ENCODE measurements at places on chromosomes 12 and 14.
A peak's percentile ranks its signal among the peaks of the same experiment; 100 is the strongest.

DNA sequence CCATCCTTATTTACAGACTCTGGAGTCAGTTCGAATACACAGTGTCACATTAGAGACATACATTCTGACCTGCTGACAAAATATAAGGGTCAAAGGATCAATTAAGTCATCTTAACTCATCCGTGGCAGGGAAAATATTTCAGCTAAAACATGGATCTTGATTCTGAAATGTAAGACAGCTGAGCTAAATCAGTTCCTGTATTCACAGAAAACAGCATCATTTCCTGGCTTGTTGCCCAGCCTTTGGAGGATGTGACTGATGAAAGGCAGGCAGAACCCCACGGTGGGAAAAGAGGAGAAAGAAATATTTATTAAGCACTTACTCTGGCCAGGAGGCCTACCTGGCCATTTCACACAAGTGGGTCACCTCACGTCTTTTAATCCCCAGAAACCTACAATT, 101.9 kb downstream of the GAS2L3 start:
- DNase-seq = no peak

GRCh38 chr14:82641050-82641540, 1107.4 kb upstream of the SEL1L start:
- DNase-seq = no peak

- no peak for DNase-seq
Measured at GRCh38 chr12:50572287-50572686, 67.5 kb downstream of the DIP2B start.

DNA sequence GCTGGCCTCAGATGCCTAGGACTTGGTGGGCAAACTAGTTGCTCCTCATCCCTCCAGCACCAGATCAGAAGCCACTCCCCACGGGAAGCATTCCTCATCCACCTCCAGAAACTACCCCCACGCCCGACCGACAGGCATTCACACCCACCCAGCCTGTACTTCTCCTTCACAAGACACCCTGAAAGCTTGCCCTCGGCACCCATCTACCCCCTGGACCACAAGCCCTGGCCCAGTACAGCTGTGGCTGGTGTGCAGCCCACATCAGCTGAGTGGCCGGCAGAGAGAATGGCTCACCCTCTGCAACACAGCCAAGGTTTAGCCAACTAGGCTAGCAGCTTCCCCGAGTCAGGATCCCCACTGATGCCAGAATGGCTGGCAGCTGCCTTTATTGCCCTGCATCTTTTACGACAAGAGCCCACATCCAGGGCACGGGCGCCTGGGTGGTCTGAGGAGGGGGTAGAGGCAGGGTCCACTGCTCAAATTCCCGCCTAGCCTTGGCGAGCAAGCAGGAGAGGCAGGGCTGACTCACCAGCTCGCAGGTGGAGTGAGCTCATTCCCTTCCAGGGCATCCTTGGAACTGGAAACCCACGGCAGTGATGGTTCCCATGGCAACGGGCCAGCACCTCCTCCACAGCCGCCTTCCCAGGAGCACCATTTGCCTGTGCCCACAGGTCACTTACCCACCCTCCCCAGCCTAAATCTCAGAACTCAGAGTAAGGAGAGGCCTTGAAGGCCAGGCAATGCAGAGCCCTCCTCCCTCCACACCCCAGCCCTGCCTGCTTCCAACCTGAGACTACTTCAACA, 17.1 kb downstream of the ACTN1 start:
- DNase-seq = no peak

- DNase-seq = no peak
Measured at GRCh38 chr14:72558721-72559120, 335.2 kb downstream of the DPF3 start.

DNA sequence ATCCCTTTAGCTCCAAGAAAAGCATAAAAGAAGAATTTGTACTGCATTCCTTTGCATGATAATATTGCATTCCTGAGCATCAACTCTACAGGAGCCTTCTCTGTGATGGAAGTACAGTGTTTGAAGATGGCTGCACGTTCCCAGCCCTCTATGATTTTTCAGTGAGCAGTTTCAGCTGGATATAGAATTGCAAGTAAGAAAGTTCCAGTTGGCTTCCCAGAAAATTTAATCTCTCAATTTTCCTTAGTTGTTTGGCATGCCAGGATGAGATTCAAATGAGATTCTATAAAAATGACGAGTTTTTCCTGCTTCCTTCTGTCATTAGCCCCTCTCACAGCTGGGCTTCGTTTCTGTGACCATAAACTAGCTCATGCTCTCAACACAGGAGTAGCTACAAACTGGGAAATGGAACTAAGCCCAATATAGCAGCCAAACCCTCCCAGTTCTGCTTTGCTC, 109.9 kb downstream of the TTC8 start:
- DNase-seq = no peak

DNA sequence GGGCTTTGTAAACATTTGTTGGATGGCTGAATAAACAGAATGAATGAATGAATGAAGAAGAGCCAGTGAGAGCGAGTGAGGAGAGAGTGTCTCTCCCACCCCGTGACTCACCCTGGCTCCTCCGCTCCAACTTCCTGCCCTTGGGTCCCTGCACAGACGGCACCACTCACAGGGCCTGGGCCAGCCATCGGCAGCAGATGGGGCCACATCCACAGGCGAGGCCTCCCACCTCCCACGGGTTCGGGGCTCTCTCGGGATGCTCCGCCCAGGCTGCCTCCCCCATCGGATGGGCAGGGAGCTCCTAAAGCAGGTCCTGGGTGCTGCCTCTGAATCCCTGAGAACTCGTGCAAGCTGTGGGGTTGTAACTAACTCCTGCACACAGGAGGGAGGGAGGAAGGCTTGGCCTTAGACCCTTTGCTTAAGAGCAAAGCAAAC, 41.3 kb downstream of the CCNK start:
- DNase-seq = no peak

DNA sequence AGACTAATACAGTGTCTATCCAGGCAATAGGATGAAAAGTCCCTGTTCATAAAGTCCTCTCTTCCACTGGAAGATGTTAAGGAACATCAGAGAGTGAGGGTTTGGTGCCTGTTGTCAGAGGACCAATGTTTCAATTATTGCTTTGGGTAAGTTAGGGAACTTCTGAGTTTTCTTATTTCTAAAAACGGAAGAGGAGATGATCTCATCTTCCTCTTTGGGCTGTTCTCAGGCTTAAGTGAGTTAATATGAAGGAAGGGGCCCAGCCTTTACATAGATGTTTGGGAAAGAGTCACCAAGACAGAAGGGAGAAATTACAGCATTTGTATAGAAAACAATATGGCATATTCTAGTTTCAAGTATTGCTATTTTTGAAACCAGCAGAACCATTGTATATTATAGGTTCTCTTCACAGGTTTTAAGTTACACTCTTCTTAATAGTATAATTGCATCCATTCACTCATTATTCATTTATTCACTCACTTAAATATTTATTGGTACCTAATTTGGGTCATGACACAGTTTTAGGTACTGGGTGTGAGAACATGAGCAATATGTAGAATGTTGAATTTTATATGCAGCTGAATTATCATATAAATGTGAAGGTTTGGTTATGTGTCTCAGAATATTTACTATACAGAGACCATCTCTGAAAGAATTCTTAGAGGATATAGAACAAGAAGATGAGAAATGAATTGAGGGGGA, 68.5 kb upstream of the LRIG3 start:
- DNase-seq = no peak

DNA sequence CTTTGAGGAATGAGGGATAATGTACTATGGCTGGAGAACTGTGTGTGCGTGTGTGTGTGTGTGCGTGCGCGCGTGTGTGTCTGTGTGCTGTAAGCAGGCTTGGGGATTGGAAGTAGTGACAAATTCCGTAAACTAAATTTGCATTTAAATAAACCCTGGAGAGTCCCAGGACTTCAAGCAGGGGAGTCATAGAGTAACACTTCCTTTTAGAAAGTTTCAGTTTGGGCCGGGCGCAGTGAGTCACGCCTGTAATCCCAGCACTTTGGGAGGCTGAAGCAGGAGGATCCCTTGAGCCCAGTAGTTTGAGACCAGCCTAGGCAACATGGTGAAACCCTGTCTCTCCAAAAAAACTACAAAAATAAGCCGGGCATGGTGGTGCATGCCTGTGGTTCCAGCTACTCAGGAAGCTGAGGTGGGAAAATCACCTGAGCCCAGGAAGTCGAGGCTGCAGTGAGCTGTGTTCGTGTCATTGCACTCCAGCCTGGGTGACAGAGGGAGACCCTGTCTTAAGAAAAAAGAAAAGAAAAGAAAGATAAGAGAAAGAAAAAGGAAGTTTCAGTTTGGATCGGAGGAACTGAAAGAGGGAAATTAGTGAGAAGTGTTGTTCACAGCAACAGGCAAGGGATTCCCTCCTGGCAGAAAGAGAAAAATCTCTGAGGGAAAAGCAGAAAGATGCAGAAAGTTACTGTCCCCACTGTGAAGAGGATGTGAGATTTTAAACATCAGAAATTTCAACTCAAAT, 222.7 kb upstream of the SOX5 start:
- no peak for DNase-seq

- no peak for DNase-seq
Measured at GRCh38 chr12:79662046-79662811, 28.5 kb downstream of the PAWR start.

DNA sequence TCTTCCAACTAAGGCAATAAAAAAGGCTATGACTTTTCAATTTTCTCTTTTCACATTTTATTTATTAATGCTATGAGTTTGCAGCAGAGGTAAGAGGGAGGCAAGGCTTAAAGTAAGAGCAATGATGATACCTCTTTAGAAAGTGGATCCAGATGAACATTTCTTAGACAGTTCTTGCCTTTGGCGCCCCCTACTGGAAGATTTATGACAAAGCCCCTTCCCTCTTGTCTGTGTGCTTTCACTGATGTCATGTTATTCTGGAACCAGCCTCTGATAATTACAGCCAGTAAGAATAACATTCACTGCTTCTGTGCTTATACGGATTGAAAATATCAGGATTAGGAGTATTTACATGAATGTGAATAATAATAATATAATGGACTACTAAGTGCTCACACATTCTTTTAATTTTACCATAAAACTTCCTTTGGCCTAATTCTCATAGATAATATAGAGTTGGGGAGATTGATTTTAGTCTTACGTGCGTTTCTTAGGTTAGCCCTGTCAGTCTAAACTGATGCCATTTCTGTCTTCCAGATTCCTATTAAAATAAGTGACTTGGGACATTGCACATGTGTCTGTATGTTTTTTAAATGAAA, 1929.9 kb upstream of the SEL1L start:
- no peak for DNase-seq

DNA sequence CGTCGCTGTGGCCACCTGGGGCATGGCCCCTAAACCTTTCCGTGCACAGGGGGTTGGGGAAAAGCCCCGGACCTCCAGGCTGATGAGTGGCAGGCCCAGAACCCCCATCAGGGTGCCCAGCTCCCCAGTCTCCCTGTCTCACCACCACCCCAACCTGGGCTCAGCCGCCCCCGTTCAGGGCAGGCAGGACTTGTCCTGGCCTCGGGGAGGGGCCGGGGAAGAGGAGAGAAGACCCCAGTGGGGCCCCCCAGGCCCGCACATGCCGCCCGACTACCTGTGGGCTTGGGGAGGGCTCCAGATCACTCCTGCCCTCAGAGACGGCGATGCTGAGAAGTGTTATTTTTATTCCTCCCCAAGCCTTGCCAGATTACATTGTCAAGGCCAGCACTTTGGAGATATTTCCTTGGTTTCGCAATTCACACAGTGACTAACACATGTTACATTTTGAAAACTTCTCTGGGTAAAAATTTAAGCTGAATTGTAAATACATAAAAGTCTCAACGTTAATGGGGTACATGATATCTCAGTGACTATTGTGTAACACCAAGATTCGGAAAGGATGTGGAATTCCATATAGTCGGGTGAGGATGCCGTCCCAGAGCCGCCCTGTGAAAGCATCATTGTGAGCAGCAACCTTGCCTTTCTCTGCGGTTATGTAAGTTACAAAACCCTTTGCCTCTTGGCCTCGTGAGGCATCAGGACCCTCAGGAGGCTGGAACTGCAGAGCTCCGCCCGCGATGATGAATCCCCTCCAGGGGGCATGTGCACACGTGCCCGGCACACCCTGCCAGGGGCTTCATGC, 85.6 kb upstream of the DIO3 start:
- peak; percentile 6 for DNase-seq

Measured in activated naive CD4-positive, alpha-beta T cell treated with anti-CD3 and anti-CD28 coated beads, Interleukin-2, amount 50 U/mL, for 16 hours (primary cell).